ENCODE measurements at places on chromosomes 1 and 21. TPM values are rescaled to one million over a fixed set of nuclear protein-coding genes. Genes with fewer than 3 reads are reported as not detected.

GRCh38 chr1:66395202-66396061 is 138.5 kb upstream of the SGIP1 start:
- DNase-seq, result no peak

DNA sequence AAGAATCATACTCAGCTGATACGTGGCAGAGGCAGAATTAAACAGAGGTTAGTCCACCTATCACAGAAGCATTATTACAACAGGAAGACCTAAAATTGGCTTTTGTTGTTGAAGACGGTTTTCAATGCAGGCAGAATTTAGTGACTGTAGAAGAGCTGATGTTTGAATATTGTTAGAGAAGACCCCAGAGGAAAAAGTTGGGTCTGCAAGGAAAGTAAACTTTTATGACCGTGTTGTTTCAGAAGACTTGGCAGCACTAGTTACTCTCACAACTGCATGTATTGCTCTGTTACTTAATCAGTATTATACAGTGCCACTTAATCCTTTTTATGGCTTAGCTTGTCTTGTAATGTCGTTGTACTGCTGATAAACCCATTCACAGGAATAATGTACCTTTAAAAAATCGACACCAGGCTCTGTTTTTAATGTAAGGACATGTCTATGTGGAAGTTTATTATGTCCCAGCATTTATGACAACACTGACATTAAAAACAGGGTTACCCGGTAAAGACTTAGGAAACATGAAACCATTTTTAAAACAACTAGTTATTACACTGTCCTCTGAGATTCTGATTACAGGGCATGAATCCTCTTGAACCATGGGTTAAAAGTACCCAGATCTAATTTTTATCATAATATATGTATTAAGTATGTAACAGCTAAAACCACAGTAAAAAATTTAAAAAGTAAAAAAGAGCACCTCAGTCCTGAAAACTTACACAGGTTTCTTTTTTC is 235.4 kb downstream of the TTLL7 start:
- DNase-seq, result no peak

DNA sequence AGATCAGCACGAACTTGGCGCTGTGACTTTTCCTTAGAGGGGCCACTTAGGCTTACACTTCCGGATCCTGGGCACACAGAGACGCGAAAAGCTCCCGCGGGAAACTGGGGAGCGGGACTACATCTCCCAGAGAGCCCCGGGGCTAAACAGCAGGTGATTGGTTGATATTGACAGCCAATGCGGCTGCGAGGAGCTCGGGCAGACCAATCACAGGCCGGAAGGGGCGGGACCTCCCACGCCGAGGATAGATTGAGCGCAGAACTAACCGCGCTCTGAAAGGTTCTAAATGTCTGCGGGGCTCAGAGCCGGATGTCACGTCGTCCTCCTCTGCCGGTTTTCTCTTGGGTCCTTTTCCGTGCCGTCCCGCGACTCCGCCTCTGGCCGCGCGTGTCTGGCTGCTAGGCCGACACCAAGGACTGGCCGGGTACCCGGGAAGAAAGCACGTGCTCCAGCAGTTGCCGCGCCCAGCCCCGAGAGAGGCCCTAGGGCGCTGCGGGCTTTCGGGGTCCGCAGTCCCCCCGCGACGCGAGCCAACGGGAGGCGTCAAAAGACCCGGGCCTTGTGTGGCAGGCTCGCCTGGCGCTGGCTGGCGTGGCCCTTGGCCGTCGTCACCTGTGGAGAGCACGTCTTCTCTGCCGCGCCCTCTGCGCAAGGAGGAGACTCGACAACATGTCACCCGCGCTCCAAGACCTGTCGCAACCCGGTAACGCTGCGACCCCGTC is at the start of gene MTR:
Gene MTR, plus strand, starts transcription at position 258 of the 722 bp plus-strand sequence. Its CDS starts 412 bp downstream, at position 670.
- peak; percentile 99 for DNase-seq

- no peak for DNase-seq
Observed at GRCh38 chr1:203625628-203626019, 1.0 kb upstream of the ATP2B4 start.

DNA sequence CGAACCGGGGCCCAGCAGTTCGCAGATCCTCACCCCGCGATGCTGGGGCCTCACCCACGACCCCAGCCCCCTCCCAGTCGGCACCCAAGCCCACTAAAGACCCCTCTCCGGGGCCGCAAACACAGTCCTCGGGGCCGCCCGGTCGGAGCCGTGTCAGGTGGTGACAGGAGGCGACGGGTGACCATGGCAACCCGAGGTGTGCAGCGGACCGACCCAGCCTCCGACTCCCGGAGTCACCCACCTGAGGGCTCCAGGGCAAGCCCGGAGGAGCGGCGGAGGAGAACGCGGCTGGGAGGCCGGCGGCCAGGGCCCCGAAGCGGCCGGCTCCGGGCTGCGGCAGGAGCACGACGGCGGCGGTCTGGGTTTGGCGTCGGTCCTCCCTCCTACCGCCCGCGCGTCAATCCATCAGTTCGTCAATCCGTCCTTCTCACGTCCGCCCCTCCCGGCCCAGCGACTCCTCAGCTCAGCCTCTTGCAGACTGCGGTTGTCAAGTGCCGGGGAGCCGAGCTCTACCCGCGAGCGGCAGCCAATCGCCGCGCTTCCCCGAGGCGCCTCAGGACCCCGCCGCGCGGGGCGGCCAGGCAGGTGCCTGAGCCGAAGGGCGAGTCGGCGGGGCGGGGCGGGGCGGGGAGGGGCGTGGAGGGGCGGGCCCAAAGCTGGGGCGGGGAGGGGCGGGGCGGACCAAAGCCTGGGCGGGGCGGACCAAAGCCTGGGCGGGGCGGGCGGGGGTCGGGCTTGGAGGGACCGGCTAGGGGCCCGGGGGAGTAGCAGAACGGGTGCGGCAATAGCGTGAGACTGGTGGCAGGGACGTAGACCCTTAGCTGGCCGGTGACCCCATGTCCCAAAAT is at the start of gene WDR47:
Gene WDR47, minus strand, starts transcription at position 482 of the 848 bp plus-strand sequence. CDS start 18,590 bp downstream, outside the sequence.
- peak; percentile 95 for DNase-seq

DNA sequence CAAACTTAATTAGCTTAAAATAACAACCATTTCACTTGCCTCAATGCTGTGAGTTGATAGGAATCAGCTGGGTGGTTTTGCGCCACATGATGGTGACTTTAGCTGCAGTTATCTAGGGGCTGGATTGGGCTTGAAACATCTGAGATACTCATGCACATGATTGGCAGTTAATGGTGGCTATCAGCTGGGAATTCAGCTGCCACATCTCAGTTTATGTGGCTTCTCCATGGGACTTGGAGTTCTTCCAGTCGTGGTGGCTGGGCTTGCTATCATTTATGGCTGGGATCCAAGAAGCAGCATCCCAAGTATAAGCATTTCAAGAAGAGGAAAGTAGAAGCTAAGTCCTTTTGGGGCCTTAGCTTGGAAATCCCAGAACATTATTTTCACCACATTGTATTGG is 36.4 kb downstream of the PDC start:
- no peak for DNase-seq

The LYPLAL1 gene
- 21.6 TPM for total RNA-seq

The DOP1B gene
- 10.5 TPM for total RNA-seq

The ACKR1 gene
- total RNA-seq, result 12.6 TPM

Data from pancreas (tissue), 10 donors.